ENCODE measurements at places on chromosomes 6 and 20.

DNA sequence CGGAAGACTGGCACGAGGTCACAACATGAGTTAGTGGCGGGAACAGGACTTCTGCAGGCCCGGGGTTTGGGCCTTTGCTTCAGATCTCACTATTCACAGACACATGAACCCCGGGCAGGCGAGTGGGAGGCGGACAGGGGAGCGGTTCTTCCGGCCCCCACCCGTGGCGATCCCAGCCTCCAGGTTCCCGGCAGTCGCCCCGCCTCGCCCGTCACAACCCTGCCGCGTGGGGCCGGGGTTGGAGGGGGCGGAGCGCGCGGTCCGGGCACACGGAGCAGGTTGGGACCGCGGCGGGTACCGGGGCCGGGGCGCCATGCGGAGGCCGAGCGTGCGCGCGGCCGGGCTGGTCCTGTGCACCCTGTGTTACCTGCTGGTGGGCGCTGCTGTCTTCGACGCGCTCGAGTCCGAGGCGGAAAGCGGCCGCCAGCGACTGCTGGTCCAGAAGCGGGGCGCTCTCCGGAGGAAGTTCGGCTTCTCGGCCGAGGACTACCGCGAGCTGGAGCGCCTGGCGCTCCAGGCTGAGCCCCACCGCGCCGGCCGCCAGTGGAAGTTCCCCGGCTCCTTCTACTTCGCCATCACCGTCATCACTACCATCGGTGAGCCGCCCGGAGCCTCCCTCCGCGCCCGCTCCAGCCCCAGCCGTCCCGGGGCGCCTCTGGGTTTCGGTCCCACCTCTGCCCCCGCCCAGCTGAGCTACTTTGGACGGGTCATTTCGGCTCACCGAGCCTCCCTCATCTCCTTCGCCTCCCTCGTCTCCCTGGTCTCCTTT is at the start of gene KCNK15:
KCNK15 (plus strand) TSS at position 268 of the 769 bp plus-strand sequence; CDS start at position 314, 46 bp downstream.
- peak; percentile 65 for DNase-seq

- peak; percentile 41 for DNase-seq
Observed at GRCh38 chr20:31566658-31567379, 38.3 kb upstream of the ID1 start.

GRCh38 chr6:165640806-165641205 is 22.2 kb downstream of the PDE10A start:
- DNase-seq = no peak

DNA sequence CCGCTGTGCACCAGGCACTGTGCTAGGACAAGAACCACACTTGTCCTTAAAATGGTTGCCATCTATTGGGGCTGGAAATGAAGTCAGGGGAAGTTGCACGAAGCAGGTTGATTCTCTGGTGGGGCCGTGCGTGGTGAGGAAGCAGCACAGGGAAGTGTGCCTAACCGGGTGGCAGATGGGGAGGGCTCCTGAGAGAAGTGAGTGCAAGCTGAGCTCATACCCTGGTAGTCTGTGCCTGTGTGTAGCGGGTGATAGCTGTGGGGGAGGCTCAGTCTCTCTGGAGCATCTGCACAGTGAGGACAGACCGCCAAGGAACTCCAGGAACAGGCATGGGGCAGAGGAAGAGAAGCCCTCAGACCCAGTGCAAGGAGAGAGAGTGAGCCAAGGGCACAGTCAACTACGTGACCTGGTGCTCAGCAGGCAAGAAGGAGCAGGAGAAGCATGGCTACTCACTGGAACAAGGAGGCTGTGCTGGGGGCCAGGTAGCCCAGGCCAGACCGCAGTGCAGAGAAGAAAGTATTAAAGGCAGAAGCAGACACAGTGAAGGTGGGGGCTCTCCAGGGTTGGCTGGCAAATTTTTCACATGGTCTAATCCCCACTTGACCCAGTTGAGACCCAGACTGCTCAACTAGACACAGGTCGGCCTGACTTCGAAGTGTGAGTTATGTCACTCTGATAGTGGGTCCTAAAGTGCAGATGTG is 155.0 kb downstream of the CDH26 start:
- no peak for DNase-seq

DNA sequence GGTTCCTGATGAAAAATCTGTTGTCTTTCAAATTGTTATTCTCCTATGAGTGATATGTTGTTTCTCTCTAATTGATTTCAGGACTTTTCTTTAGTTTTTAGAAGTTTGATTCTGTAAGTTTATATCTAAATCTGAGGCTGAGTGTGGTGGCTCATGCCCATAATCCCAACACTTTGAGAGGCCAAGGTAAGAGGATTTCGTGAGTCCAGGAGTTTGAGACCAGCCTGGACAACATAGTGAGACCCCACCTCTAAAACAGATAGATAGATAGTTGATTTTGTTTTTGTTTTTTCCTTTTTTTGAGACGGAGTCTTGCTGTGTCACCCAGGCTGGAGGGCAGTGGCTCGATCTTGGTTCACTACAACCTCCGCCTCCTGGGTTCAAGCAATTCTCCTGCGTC is 64.6 kb downstream of the PTPRA start:
- no peak for DNase-seq

GRCh38 chr6:69650703-69651102 is 146.1 kb downstream of the LMBRD1 start:
- no peak for DNase-seq

DNA sequence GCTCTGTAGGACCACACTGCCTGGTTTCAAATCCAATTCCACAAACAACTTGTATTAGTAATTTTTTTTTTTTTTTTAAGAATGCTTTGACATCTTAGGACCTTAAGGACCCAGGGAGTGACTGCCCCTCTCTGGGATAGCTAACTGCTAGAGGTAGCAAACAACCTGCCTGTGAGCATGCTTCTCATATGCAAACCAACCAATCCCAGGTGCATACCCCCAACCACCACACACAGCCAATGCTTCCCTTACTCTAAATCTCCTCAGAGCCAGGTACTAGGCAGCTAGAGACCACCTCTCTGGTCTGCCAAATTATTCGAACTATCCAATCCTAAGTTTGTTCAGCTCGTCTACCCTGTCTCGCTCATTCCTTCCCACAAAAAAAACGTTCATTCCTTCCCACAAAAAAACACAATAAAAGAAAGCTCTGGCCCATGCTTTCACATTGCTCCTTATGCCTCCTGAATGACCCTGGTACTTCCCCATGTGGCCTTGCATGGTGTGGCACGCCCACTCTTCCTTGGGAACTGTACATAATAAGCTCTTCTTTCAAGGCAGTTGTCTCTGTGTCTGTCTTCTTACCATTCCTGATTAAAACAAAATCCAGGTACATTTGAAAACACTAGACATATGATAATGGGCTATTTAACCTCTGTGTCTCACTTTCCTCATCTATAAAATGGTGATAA is 6.4 kb downstream of the SERAC1 start:
- DNase-seq = no peak

DNA sequence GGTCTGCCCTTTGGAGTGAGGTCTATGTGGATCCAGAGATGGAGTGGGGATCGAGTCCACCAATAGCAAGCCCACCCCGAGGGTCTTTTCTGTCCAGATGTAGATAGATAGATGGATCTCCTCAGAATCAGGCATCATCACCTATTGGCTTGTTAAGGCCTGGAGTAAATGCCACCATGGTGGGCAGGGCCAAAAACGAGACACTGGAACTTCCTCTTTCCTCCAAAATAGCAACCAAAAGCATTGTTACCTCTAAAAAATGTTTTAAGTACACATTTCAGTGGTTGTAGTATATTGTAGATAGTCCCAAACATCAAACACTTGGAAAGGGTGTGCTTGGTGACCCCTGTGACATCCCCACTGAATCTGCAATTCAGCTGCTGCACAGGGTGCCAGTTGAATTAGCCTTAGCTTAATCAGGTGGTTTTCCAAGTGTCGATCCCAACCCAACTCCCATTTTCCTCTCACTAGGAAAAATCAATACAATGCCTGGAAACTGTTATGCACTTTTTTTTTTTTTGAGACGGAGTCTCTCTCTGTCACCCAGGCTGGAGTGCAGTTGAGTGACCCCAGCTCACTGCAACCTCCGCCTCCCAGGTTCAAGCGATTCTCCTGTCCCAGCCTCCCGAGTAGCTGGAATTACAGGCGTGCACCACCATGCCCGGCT is 35.0 kb upstream of the NELFCD start:
- no peak for DNase-seq

DNA sequence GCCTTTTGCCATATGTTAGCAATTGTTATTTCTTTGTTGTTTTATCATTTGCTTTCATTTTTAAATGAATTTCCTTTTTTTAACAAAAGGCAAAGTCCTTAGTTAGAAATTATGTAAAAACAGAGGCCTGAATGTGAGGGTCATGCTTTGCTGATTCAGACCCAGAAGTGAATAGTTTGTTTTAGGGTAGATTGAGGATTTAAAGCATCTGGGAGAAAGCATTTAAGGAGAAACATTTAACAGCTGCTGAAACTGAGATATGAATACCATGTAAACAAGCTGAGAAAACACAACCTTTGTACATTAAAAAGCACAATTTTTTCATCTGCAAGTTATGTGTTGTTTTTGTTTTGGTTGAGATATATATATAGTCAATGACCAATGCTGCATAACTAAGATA is 8.0 kb downstream of the HTR1B start:
- DNase-seq = no peak

- DNase-seq = no peak
Observed at GRCh38 chr20:34262488-34263288, 21.5 kb downstream of the ASIP start.

DNA sequence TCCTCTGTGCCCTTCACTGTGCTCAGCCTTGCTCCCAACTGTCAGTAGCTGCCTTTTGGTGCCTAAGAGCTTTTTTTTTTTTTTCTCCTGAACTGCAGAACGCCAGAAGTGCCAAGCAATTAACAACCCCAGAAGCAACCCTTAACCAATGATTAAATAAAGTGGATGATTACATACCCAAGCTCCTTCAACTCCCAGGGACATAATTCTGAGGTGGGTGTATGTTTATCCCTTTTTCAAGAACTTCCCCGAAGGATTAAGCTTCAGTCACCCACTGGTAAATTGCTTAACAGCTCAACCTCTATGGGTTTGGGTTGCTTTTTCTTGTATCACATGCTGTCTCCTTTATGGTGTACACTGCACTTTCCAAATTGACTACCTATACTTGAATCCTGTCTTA is 41.1 kb downstream of the KLHL31 start:
- DNase-seq = no peak

- no peak for DNase-seq
Observed at GRCh38 chr6:25927756-25928216, 2.7 kb downstream of the SLC17A2 start.

GRCh38 chr6:28368522-28368921 is 18.8 kb downstream of the ZKSCAN3 start:
- DNase-seq = no peak

DNA sequence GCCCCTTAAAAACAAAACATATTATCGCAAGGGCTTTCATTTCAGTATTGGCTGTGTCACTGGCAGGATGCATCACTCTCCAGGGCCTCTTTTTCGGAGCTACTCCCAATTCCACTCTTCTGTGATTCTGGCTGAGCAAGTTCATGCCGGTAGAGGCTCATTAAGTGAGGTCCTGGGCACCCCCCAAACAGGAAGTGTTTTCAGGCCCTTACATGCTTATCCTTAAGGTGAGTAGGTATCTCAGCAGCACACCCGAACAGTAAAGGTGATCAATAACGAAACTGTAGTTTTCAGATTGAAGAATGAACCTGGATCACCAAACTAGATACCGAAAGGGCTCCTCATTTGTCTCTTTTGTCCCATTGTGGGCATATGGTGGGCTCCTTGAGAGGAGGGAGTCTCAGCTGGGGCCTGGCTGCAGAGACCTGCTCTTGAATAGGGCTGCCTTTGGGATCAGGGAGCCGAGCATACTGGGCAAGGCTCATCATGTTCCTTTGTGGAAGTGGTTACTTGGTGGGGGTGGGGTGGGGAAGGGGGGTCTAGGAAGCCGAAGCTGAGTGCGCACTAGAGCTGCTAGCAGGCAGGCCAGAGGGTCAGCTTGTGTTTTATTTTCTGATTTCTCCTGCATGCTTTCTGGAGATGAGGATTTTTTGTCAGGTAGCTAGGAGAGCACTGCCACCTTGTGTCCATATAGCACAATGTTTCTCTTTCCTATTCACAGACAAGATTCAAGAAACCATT is 65.2 kb downstream of the CDS2 start:
- peak; percentile 3 for DNase-seq

GRCh38 chr6:105170059-105170458 is 9.8 kb downstream of the POPDC3 start:
- DNase-seq = no peak

- no peak for DNase-seq
Observed at GRCh38 chr20:17838921-17839320, 129.7 kb downstream of the SNX5 start.

- no peak for DNase-seq
Observed at GRCh38 chr20:5221061-5221430, 94.2 kb downstream of the CDS2 start.

DNA sequence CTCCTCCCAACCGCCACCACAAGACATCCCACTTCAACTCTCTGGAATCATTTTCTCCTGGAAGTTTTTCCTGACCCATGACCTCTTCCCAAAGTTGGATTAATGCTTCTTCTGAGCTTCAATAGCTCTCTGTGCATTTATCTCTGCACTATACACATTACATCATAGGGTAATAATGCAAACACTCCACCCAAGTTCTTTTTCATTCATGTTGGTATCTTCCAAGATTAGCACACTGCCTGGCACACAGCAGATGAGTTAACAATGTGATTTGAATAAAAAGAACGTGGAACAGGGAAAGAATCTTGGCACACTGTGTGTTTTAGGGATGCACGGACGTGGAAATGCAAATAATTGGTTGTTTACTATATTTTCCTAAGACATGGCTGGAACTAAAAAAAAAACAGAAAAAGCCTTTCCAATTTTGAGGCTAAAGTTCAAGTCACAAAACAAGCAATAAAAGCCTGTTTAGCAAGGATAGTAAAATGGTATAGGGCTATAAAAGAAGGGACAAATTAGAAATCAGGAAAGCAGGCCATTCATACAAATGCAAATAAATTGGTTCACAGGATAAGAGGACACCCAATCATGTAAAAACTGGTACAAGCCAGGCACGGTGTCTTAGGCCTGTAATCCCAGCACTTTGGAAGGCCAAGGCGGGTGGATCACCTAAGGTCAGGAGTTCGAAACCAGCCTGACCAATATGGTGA is 1.6 kb upstream of the FAM135A start:
- DNase-seq = no peak

Data from stimulated activated CD4-positive, alpha-beta T cell treated with anti-CD3 and anti-CD28 coated beads, Interleukin-2, amount 100 ng/mL, for 4 hours (primary cell).